HepG2 (cell line): ENCODE measurements at places on chromosomes 4 and X. TPM values are rescaled to one million over a fixed set of nuclear protein-coding genes. Genes with fewer than 3 reads are reported as not detected.

GRCh38 chr4:10971800-10972401, 287.3 kb upstream of the CLNK start:
- no peak for DNase-seq

WDR1 gene
- polyA plus RNA-seq = 198 and 199 TPM in 2 replicates

DNA sequence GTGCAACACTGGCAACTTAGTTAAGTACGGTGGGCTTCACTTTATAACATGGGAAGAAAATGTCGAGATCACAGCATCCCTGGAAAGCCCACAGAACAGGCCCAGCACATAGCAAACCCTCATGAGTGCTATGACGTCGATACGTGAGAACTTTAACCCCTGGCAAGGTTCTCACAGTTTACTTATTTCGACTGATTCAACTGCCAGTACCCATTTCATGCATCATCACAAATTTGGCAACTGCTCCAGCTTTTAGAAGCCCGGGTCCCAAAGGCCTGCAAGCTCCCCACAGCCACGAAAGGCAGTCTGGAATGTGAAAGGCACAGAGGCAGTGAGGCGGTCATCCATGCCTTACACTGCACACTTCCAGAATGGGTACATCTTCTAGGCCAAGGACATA, 41.2 kb downstream of the RELL1 start:
- DNase-seq = no peak

GRCh38 chr4:3075652-3075981, 1.1 kb downstream of the HTT start:
- DNase-seq = no peak

XAGE1A gene
- not detected in 2 replicates for polyA plus RNA-seq

GRCh38 chr4:123233136-123233768, 163.3 kb upstream of the SPRY1 start:
- DNase-seq = no peak

DNA sequence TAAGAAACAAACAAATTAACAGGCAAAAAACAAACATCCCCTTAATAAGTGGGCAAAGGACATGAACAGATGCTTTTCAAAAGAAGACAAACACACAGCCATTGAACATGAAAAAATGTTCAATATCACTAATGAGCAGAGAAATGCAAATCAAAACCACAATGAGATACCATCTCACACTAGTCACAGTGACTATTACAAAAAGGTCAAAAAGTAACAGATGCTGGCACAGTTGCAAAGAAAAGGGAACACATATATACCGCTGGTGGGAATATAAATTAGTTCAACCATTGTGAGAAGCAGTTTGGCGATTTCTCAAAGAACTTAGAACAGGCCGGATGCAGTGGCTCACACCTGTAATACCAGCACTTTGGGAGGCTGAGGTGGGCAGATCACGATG, 146.1 kb upstream of the NEIL3 start:
- DNase-seq = no peak

SULT1E1 gene
- polyA plus RNA-seq = 1.7 and 1.8 TPM in 2 replicates

DNA sequence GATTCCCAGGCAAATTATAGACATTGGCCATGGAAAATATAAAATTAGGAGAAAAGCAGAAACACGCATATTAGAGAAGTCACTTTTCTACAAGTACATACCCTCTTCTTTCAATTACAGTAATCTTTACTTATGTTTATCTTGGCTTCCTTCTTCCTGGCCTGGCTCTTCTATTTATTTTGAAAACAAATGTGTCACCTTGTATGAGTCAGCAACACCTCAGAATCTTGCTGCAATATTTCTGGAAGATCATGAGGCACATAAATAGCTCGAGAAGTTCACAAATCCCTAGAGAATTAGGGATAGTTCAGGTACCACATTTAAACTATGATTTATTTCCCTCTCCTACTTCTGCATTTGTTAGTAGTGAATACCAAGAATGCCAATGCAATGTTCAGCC, 124.6 kb downstream of the ANOS1 start:
- no peak for DNase-seq

- no peak for DNase-seq
Measured at GRCh38 chr4:5993876-5994811, 24.1 kb downstream of the C4orf50 start.

REPS2 gene
- polyA plus RNA-seq = 0.05 and 0.09 TPM in 2 replicates

FAM53A gene
- polyA plus RNA-seq = 0.46 and 0.48 TPM in 2 replicates

SPANXB1 gene
- polyA plus RNA-seq = not detected in 2 replicates

GRCh38 chrX:5648941-5649568, 579.6 kb downstream of the NLGN4X start:
- no peak for DNase-seq

GLOD5 gene
- 1.3 and 1.5 TPM in 2 replicates for polyA plus RNA-seq

SSX2B gene
- polyA plus RNA-seq = not detected in 2 replicates

GRCh38 chr4:2485956-2486355, 17.1 kb downstream of the RNF4 start:
- DNase-seq = no peak

NLRP2B gene
- not detected in 2 replicates for polyA plus RNA-seq

PRRG1 gene
- 7.2 and 11.0 TPM in 2 replicates for polyA plus RNA-seq

- no peak for DNase-seq
Measured at GRCh38 chrX:103783971-103784370, 7.3 kb downstream of the PLP1 start.

DNA sequence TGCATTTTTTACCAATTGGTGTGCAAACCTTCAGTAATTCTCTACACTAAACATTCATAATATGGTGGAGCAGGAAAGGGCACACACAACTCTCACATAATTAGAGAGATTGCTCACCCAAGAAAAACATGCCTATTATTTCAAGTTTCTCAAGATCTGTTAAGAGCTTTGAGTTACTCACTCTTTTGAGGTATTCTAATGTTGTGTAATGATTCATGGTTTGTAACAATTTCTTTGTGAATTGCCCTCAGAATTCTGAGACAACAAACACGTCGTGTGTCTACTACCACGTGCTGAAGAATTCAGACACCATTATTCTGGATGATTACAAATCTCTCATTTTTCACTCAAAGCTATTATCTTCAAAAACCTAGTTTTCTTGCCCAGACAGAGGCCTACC, 82.8 kb downstream of the PDGFC start:
- DNase-seq = no peak

GAGE1 gene
- not detected in 2 replicates for polyA plus RNA-seq

SOD3 gene
- polyA plus RNA-seq = 0.04 TPM in 1 of 2 replicates, not detected in the other

CCSER1 gene
- not detected in 2 replicates for polyA plus RNA-seq

DNA sequence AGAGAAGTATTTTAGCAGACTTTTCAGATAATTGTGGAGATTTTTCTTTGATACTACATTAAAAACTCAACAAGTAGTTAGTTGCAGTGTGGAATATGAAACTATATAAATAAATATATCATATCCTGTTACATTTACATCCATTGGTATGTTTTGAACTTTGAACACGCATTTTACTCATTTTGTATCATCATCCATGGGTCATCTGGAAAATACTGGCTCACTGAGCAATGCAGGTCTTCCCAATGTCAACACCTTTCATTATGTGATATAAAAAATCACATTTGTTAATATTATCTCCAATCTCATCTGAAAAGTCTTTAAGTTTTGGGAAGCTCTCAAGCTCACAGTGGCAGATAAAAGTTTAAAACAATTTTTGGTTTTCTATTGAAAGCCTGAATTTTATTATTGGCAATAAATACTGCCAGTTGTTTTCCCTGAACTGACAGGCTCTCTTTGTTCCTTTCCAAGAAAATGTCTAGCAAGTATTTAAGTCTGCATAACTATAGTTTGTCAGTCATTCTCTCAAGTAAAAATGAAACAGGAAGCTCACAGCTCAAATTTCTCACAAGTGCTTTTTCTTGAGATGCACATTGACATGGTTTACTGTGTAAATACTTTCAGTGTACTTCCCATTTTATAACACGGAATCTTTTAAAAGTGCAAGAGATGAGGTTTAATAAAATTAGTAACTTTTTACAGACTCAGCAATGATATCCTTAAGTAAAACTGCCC, 183.5 kb upstream of the GPC4 start:
- DNase-seq = no peak

DNA sequence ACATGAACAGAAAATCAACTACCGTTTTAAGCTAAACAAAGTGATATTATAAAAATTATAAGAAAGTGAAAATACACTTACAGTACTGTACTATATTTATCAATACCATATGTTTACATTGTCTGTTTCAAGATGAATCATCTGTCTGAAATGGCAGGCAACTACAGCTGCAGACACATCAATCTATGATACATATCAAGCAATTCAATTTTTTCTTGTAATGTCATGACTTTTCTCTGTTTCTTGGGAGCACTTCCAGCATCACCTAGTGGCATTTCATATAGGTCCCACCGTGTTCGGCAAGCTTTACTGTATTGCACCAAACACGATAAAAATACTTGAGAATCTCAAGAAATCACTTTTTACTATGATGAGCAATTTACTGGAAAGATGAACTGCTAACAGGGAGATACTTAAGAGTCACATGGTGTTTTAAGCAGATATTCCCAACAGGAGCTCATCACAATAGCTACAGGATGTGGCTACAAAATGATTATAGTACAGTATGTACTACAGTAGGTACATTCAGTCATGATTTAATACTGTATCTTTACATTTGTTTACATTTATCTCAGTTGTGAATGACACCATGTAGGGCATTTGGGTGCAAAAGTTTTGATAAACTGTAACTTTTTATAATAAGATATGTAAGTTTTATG, 207.4 kb downstream of the ADAM29 start:
- DNase-seq = no peak

- DNase-seq = no peak
Measured at GRCh38 chr4:176156656-176157055, 38.7 kb downstream of the SPATA4 start.

DNA sequence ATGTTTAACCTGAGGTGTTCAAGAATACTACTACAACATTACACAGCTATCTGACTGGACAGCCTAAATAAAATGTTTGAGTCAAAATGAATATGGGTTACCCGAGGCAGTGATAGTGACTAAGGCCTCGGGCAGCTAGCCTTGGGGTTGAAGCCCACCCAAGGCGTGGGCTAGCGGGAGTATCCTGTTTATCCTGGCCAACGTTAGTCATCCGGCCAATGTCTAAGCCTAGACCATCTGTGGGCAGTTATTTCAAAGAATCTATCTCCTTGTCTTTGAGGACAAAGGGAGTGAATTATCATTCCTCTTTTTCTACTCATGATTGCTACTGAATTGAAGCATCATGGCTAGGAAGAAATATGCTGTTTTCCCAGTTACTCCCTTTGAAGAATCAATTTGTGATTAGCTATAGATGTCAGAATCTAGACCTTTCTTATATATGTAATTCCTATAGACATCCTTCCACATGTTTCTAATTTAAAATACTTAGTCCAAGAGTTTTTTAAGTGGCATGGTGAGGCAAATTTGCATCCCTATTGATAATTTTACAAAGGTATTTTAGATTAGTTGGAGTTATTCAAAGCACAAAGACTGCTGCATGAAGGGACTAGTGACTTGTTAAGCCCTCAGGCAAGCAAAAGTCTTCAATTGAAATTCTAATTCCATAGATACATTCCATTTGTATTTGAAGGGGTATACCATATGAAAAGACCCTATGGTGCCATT, 6.0 kb upstream of the PDGFC start:
- no peak for DNase-seq

GRCh38 chr4:182711211-182711610, 206.0 kb downstream of the DCTD start:
- no peak for DNase-seq

- DNase-seq = no peak
Measured at GRCh38 chr4:1978741-1979476, 29.9 kb downstream of the NELFA start.
